ENCODE measurements at places on chromosomes 2 and 18.

GRCh38 chr2:234958311-234958710, 6.5 kb downstream of the SH3BP4 start:
- no peak for DNase-seq

- no peak for DNase-seq
Measured at GRCh38 chr2:96626553-96626942, 11.6 kb downstream of the KANSL3 start.

DNA sequence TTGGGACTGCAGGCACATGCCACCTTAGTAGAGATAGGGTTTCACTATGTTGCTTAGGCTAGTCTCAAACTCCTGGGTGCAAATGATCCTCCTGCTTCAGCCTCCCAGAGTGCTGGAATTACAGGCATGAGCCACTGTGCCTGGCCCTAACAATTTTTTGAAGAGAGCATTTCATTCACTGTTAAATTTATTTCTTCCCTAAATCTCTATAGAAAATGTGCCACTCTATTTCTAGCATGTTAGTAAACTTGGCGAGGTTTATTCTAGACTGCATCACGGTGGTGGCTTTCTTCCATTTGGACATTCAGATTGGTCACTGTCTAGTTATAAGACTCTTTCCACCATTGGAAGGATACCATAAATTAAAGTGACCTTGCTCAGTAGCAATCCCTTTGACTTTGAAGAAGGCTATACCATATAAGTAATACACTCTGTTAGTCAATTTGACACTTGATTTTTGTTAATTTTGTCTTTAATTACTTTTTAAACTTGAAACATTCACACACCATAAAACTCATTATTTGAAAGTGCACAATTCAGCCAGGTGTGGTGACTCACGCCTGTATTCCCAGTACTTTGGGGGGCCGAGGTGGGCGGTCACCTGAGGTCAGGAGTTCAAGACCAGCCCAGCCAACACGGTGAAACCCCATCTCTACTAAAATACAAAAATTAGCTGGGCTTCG, 16.2 kb downstream of the DDX1 start:
- no peak for DNase-seq

DNA sequence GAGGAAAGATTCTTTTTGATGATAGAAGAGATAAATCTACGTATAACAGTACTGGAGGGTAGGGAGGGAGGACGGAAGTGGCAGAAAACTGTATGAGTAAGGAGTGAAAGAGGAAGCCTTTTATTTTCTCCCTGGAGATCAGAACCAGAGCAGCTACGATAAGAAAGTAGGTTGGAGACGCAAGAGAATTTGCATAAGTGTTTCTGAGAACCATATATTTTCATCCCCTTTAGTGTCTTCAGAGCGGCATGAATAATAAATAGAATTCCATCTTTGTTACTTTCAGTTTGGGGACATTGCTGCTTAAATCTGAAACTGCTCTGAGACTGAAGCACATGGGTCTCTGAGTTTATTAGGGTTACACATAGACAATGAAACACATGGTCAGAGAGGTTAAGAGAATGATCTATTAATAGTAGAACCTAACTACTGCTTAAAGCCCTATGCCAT, 230.2 kb upstream of the TNP1 start:
- DNase-seq = no peak

DNA sequence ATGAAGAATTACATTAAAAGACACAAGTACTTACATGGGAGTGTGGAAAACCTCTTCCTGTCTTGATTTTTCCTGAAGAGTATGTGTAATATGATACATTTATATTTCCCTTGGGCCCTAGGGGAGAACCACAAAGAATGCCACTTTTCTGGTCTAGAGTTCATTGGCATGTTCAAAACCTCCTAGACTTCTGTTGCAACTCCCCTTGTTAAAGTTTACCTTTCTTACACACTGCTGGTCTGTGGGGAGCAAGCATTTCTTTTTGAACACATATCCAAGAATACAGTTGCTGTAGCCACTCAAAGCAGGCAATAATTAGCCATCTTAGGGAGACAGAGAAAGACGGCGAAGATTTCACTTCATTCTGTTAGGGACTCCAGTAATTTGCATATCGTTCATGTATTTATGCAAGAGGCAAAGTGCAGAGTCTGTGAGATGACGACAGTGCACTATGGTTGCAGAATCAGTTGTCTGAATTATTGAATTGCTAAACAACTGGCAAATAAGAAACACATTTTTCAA, 103.5 kb downstream of the NOL4 start:
- DNase-seq = no peak

- no peak for DNase-seq
Measured at GRCh38 chr2:120770176-120770575, 34.5 kb downstream of the GLI2 start.

Data from hypothalamus (tissue), 51 donors.